Right renal cortex interstitium (tissue), 3 donors: ENCODE measurements at places on chromosomes 2 and 18. TPM values are rescaled to one million over a fixed set of nuclear protein-coding genes. Genes with fewer than 3 reads are reported as not detected.

GRCh38 chr2:58768715-58769080 is 527.6 kb upstream of the FANCL start:
- DNase-seq, result no peak

DNA sequence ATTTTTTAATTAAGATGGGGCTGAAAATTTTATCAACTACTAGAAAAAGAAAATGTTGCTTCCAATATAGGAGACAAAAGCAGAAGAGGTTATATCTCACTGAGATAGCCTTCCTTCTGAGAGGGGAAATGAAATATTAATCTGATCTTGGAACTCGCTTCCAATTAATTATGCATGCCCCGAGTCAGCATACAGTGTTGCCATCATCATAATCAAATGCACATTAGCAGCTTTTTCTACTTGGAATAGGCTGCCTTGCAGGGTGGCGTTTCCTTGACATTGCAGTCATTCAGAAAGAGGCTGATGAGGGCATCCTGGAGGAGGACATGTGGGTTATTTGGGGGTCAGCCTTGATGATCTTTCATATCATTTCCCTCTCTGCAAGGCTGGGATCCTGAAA is 18.4 kb upstream of the RPL37A start:
- DNase-seq, result no peak

DNA sequence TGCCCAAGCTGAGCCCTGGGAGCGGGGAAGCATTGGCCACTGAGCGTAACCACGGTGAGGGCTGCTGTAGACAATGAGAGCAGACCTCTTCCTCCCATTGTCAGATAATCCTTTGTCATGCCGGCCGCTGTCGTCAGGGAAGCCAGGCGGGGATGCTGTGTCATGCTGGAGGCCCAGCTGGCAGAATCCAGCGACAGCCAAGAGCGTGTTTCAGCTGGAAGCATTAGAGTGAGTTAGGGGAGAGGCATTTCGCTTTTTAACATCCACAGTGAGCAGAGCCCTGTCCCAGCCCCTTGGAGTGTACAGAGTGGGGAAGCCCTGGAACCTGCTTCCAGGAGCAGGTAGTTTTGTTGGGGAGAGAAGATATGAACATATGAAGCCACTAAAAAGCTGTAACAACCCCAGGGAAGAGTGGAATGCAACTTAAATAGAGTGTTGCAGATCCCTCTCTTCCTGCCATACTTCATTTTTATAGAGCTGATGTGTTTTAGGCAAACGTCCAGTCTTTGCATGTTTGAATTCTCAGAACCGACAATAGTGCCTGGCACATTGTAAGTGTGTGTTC is 7.0 kb downstream of the CTIF start:
- no peak for DNase-seq

DNA sequence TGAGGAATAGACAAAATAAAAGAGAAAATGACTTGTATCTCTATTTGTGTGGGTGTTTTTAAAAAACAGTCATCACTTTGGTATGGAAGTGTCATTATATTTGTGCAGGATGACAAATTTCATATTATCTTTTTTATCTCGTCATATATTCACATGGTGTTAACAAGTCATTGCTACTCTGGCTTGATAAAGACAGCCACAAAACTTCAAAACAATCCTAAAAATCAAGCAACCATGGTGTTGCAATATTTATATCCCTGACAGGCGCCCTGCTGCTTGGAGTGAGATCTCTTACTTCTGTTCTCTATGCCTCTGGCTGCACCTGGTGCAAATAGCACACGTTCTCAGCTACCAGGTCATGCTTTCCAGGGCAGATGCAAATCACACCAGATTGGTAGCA is 278.0 kb upstream of the EPHA4 start:
- DNase-seq, result no peak

DNA sequence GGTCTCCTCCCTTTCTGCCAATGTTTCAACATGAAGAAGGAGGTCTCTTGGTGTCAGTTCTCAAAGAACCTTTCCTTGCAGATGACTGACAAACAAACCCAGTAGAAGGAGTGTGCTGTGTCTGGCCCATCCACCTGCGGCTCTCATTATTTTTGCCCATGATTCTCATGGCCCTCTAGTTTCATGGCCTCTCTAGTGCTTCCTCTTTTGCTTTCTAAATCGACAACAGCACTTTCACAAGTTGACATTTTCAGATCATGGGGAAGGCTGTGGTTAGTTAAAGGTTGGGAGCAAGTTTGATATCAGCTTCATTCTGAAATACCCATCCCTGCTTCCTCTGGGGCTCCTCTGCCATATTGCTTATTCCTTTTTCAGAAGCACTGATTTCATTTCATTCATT is 805.2 kb downstream of the SLC4A3 start:
- DNase-seq, result no peak

DNA sequence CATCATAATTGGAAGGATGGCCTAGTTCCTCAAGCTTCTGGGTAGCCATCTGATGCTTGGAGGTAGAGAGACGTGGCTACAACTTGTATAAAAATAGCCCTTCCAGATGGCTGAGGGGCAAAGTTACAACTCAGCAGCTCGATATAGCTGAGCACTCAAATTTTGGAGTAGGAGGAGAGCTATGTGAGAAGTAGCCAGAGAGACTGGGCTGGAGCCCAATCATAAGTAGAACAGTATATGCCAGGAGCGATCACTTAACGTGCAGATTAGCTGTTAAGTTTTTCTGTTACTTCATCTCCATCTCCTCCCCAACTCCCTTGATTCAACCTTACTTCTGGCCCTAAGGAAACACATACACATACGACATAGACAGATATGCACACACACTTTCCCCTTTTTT is 28.8 kb downstream of the CNRIP1 start:
- no peak for DNase-seq

Gene GTF2A1L
- not detected for polyA plus RNA-seq

DNA sequence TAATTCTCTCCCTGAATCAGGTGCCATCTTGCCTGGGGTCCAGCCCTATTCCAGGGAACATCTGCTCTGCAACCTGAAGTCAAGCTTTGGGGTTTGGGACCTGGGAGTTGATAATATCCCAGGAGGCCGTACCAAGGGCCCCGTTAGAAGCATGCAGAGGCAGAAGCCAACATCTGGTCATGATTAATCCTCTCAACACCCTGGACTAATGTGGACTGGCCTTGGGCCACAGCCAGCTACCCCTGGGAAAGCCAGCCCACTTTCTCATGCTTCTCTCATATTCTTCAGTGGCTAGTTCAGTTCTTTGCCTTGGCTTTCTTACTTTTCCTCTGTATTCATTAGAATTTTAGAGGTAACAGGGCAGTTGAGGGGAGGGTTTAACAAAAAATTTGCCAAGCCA is 515.6 kb upstream of the NRP2 start:
- no peak for DNase-seq

Gene VWA3B
- 0.54 TPM for polyA plus RNA-seq

GRCh38 chr2:196511258-196512168 is 128.0 kb upstream of the CCDC150 start:
- DNase-seq, result no peak

GRCh38 chr2:134401081-134401497 is 147.2 kb downstream of the MGAT5 start:
- no peak for DNase-seq

DNA sequence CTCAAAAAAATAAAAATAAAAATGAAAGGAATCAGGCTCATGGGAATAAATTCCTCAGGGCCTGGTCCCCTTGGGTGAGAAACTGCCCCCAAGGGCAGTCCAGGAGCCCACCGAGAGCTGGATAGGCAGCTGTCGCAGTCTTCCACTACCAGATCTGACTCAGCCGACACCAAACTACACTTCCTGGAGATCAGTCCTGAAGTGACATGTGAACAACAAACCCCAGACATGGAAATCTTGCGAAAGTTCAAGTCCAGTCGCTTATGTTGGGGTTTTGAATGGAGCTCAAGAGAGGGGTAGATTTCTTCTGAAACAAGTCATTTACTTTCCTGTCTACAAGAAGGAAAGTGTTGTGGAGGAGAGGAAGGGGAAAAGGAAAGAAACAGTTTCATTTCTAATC is 12.9 kb downstream of the ADCY3 start:
- no peak for DNase-seq

Gene UGT1A7
- not detected for polyA plus RNA-seq

GRCh38 chr2:159090514-159091201 is 122.2 kb downstream of the TANC1 start:
- no peak for DNase-seq

DNA sequence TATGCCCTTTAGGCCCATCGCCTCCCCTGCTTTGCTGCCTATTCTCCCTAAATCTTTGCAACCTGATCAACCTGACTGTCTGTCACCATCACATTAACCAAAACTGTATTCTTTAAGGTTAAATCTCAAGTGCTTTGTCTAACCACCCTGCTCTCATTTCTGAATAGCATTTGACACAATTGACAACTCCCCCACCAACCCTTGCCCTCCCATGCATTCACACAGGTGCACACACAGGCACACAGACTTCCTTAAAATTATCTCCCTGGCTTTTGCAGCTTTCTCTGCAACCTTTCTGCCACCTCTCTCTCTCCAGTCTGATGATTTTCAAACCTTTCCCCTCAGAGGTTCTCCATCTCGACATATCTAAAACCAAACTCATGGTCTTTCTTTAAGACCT is 64.6 kb upstream of the ST8SIA3 start:
- no peak for DNase-seq

DNA sequence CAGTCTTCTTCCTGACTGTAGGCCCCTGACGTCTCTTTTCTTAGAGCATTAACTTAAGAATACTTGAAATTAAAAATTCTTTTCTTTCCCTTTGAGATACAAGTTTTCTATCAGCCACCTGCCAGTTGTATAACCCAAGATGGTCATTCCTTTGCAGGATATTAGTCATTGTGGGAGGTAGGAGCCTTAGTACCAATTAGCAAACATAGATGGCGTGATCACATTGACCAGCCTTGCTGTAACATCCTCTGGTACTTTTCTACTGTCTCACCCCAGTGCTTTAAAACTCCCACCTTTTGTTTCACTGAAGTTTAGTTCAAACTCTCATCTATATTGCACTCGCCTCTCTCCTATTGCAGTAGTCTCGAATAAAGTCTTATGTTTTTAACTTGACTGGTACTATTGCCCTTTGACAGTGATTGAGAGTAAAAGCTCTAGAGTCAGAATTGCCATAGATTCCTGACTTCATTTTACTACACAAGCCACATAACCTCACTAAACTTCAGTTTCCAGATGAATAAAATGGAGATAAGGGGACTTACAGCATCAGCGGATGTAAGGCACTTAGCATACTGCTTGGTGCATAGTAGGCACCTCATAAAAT is 74.1 kb downstream of the VRK2 start:
- no peak for DNase-seq

Gene ZBTB7C
- 14.7 TPM for polyA plus RNA-seq

- no peak for DNase-seq
Observed at GRCh38 chr2:194867328-194867727, 789.7 kb upstream of the SLC39A10 start.
